SK-N-DZ (cell line): ENCODE measurements at places on chromosomes 3 and 15.

GRCh38 chr15:43239732-43240491, 19.1 kb upstream of the EPB42 start:
- no peak for DNase-seq

DNA sequence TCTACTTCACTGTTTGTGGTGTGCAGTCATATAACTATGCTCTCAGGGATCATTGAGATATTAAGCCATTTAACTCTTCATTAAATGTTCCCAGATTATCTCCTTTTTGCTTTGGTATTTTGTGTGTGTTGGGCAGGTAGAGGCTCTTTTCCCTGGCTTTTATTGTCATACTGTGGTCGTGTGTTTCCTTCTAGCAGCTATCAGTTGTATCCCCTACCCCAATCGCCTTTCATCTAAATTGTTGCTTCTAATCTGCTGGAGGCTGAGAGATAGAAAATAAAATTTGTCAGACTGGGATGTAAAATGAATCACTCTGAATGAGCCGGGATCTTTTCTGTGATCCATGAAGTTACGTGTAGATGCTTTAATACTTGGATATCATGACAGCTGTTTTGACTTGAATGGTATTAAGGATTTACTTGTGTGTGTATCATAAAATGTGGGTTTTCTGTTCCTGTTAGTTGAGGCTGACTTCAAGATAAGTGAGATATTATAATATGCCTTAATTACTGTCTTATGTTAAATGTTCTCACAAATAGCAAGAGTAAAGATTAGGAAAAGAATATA, 9.2 kb downstream of the NFKBIZ start:
- no peak for DNase-seq

GRCh38 chr3:47377186-47377585, 3.6 kb upstream of the PTPN23 start:
- DNase-seq = no peak

DNA sequence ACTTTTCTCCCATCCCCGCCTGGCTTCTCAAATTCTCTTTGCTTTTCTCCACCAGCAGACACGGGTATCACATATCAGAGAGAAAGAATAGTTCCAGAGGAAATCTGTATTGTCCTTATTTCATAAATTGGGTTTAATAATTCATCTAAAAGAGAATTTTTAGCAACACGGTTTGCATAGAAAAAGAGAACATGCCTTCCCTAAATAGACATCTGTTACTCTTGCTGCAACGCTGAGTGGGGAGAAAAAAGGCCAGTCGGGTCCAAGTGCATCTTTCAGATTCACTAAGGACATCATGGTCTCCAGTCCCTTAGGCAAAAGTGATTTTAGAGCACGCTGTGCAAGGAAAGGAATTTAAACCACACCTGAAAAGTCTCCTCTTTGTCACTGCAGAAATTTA, 201.3 kb downstream of the ABHD5 start:
- no peak for DNase-seq

DNA sequence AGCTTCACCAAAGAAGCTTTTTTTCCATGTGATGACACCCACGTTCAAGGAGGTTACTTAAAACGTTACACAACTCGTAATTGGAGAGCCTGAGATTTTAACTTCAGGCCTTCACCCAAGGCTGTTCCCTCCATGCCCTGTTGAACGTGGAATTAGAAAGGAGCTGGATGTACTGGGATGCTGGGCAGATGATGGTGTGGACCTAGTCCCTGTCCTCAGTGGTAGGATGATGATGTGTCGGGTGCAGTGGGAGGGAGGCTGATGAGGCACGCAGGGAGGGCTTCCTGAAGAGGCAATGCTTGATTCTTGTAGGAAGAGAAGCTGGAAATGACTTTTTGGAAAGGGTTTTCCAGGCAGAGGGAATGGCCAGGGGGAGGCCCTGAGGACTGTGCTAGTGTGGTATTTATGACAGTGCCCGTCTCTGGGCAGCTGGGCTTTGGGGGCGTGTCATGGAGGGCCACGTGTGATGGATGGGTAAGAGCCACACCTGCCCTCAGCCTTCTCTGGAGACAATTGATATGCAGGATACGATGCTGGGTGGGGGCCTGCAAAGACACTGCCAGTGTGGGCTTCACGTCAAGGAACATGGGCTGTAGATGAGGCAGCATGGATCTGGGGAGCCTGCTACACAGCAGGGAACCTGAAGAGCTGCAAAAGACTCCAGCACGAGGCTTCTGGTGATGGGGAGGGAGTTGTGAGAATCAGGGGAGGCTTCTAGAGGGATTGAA, 15.3 kb downstream of the SYNM start:
- DNase-seq = no peak

- DNase-seq = no peak
Measured at GRCh38 chr3:17143893-17144664, 259.3 kb downstream of the PLCL2 start.

DNA sequence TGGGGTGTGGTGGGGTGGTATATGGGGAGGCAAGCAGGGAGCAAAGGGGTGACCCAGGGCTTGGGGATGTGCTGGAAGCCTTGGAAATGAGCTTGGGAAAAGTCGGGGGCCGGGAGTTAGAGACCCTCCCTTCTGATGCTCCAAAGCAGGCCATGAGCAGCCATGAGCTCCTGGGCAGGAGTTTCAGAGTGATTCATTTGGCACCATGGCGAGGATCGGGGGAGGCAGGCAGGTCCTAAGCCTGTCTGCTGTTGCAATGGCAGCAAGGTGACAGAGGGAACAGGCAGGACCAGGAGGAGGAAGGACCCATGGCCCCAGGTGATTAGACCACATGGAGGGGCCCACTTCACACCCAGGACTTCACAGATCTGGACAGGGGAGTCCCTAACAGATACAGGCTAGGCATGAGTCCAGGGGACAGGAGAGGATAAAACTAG, 21.3 kb downstream of the RGMA start:
- no peak for DNase-seq

- DNase-seq = no peak
Measured at GRCh38 chr3:124322966-124323365, 331.0 kb upstream of the ROPN1 start.

GRCh38 chr3:9222956-9223639, 26.3 kb downstream of the SRGAP3 start:
- no peak for DNase-seq

DNA sequence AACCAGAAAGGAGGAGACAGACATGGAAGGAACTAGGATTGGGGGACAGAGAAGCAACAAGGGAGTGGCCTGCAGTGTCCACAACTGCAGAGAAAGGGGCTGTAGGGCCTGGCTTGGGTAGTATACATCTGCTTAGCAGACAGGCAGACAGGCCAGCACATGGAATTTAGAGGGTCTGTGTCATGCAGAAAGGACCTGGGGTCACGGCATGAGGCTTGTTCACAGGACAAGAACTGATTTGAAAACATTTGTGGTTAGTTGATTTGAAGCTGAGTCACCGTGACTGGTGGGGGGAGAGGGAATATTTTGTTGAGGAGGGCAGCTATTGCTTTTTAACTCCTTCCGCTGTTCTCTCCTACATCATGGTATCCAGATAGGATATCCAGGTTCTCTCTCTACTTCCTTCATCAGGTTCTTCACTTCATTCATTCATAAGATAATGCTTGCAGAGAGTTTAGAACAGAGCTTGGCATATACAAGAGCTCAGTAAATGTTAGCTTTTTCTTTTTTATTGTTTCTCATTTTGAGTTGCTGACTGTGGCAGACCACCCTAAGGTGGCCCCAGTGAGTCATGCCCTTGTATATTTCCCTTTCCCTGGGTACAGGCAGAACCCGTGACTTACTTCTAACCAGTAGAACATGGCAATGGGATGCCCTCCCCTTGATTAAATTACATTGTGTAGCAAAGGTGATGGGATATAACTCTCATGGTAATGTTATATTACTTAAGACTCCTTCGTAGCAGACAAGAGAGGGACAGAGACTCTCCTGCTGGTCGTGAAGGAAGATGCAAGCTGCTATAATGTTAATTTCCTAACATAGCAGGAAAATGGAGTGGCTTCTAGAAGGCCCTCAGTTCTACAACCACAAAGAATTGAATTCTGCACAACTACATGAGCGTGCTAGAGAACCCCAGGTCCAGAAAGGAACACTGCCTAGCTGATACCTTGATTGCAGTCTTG, 95.0 kb upstream of the NMNAT3 start:
- DNase-seq = no peak

DNA sequence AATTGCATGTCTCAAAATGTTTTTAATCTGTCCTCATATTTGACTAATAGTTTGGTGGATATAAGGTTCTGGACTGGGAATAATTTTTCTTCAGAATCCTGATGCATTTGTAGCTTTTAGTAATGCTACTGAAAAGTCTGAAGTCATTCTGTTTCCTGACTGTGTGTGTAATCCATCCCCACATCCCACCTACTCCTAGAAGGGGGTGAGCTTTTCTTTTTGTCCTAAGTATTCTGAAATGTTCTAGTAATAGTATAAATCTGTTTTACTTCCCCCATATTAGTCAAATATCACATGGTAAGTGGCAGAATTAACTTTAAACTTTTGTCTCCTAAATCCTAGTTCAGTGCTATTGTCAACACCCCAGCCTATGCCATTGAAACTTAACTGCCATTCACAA, 162.8 kb downstream of the GREM1 start:
- DNase-seq = no peak

DNA sequence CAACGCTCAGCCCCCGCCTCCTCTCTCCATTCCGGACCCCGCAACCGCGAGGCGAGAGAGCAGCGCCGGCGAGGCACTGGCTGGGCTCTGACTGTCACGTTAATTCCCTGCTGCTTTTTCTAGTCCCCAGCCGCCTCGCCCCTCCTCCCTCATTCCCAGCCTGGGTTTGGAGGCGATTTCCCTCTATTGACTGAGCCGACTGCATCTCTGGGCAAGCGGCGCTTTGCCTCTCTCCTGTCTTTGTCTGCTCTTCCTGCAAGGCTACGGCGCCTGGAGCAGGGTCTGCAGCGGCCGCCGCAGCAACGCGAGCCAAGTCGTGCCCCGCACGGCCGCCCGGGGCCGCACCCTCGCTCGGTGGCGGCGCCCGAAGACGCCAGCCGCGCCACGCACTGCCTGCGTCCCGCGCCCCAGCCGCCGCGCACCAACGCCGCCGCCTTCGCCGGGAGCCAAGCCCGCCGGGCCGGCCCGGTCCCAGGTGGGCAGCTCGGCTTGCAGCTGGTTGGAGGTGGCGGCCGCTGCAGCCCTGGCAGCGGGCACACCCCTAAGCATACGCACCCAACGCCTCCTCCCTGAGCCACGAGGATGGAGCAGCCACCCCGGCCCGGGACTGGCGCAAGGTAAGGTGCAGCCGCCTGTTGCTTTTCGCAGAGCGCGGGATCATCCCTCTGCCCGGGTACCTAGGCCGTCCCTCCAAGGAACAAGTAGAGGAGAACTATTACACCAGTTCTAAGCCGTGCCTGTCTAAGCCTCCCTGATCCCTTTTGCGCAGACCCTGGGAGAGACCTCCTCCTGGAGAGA, at the start of gene LRRC3B:
LRRC3B (plus strand) TSS at position 152 of the 798 bp plus-strand sequence. CDS start 86,901 bp downstream, outside the sequence.
- DNase-seq = peak; percentile 58

DNA sequence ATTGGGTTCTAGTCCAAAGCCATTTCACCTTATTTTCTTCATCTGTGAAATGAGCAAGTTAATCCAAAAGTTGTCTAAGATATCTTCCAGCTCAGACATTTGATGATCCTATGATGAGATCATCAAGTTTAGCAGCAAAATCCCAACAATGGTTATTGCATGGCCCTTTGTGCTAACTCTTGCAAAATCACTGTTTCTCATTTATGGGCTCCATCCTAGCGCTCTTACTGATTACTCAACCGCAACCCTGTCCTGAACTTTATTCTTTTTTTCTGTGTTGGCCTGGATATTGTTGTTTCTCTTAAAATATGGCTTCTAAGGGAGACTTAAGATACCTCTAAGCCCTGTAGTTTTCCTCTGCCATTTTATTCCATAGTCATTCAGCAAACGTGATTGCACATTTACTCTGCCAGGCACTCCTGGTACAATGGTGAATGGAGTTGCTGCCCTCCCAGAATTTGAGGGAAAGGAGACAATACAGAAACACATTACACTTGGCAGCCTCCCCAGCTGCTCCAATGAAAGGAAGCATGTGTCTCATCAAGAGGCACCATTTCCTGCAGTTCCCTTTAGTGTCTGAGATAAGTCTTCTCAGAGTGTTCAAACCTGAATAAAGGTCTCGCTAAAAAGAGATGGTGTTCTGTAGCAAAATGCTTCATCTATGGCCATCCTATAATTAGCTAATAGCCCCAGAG, 4.4 kb downstream of the GXYLT2 start:
- no peak for DNase-seq
